Left lung (tissue), 14 donors: ENCODE measurements at places on chromosomes 5 and 9. TPM values are rescaled to one million over a fixed set of nuclear protein-coding genes. Genes with fewer than 3 reads are reported as not detected.

DNA sequence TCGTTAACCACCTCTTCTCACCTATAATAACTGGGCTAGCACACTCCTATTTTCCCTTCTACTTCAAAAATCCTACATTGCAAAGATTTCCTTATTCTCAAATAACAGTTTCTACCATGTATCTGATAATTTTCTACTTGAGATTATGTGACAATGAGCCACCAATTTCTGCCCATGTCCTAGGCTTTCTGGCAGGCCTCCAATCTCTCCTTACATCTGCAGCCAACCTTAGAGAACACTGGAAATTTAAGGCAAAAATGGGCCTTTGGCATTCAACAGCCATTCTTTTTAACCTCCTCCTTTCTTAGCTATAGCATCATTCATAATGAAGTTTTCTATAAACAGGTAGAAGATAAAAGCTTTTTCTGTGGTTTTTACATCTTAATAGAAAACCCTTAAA, 225.1 kb downstream of the ARRDC3 start:
- no peak for DNase-seq

GRCh38 chr5:171762903-171763302, 22.7 kb upstream of the SMIM23 start:
- DNase-seq: no peak

DNA sequence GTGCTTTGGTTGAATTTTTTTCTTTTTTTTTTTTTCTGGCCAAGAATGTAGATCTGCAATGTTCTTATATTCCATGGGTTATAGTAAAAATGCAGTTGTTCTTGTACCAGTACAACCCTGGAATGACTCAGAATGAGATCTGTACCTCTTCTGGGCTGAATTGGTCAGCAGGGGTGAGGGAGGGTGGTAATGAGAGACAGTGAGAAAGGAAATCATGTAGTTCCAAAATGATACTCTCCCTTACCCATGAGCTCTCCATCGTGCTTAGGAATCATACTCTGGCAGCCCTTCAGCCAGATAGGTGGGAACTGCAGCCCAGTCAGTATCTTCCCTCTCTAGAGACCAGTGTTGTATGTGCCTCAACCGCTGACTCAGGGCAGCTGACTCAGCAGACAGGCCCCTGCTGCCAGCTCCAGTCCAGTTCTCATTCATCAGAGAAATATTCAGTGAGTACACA, 2.1 kb upstream of the GLIS3 start:
- peak; percentile 83 for DNase-seq

GRCh38 chr5:59604111-59604510, 289.4 kb downstream of the PDE4D start:
- no peak for DNase-seq

- no peak for DNase-seq
These were observed 193.8 kb downstream of the CSNK1G3 start for GRCh38 chr5:123705741-123706140.

DNA sequence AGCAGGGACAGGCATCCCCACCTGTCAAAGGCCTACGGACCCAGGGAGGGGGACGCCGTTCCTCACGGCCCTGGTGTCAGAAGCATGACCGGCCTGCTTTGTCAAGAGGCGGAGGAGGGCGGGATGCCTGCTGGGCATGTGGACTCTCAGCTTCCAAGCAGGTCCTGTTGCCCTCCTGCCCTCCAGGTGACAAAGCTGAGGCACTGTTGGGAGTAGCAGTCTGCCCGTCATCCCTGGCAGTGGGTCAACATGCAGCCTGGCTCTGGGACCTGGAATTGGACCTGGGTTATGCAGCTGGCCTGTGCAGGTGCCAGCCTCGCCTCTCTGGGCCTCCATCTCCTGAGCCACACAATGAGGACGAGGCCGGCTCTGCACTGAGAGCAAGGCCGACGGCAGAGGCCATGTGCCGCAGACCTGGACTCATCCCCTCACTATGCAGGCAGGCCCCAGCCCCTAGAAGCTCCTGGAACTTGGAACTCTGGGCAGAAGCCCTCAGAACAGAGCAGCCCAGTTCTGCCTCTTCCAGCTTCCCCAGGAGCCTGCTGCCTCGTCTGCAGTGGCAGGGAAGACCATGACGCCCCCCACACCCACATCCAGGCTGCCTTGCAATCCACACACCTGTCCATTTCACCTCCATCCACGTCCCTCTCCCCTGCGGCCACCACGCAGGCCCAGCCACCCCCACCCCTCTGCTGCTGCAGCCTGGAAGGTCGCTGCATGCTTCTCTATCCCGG, 20.8 kb upstream of the FCN1 start:
- DNase-seq: no peak

RAB3C gene
- polyA plus RNA-seq: 1.4 TPM

PTGR1 gene
- 92.8 TPM for polyA plus RNA-seq

DNA sequence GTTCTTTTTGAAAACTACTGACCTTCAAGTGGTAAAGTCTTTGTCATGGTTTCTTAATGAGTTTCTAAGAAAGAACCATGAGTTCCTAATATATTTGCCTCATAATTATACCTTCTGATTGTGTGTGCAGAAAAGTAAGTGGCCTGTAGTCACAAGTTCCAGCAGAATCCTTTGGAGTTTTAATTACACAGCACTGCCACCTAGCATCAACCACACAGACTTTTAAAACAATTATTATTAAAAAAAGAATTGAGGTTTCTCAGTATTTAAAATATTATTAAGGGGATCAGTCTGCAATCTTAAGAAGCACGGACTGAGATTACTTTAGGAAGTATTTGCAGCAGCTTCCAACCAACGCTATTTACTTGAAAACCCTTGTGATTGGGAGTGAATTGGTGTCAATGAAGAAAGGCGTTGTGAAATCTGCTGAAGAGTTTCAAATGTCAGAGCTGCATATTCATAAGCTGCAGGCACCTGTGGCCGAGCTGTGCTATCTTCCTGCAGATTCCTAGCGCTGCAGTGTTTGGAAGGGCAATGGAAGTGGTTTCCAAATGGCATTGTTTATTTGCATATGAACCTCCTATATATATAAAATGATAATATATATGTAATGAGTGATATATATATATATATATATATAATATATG, 1074.2 kb upstream of the WWC1 start:
- peak; percentile 16 for DNase-seq

- no peak for DNase-seq
These were observed 51.7 kb downstream of the UBAP1 start for GRCh38 chr9:34230556-34230955.

DNA sequence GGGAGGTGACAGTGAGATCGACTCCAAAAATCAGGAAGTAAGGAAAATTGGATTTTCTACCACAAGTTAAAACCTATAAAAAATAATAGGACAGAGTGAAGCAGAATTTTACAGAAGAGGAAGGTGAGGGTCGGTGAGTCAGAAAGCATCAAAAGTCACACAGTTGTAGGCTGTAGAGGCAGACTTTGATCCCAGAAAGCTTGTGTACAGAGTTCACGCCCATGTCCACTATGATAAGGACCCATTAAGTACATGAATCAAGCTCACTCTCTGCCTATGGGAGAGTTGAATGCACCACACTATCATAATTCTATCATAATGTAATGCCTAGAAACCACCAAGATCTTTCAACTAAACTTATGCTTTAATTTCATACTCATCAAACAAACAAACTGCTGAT, 291.2 kb downstream of the PRELID2 start:
- no peak for DNase-seq

DNA sequence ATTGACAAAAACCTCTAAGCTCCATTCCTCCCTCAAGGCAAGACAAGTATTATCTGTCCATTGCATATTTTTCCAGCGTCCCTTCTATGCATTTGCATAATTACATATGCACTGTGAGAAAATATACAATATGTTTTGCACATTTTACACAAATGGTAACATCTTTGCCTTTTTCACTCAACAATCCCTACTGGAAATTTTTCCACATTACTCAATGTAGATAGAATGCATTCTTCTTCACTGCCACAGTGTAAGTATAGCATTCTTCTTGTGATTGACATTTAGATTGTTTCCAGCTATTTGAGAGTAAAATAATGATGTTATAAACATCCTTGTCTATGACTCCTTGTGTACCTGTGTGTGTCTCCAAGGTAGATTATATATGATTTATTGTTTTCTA, 205.0 kb downstream of the SLIT3 start:
- DNase-seq: no peak

DNA sequence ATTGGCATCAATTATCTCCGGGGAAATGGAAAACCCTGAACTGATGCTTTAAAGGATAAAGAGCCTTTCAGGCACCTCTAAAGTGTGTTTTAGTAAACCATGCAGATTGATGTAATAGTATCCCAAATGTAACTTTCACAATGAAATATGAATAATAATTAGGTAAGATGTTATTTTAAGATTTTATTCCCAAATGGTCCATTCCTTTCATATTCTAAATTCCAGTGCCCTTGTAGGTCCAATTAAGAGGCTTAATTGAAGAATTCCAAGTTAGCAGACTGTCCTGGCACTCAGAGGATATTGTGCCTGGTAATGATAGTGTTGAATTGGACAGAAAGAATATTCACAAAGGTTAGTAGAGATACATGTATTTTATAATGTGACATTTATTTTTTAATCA, 352.5 kb upstream of the NUDT12 start:
- DNase-seq: no peak

- no peak for DNase-seq
These were observed 53.9 kb upstream of the UBAC1 start for GRCh38 chr9:136014924-136015633.
